Sigmoid colon (tissue), 7 donors: ENCODE measurements at places on chromosomes 1 and 21.

GRCh38 chr1:166170726-166171125, 3.9 kb upstream of the FAM78B start:
- DNase-seq = no peak

- peak; percentile 22 for DNase-seq
Measured at GRCh38 chr1:7408771-7409150, 362.3 kb upstream of the VAMP3 start.

- no peak for DNase-seq
Measured at GRCh38 chr21:27776925-27777553, 810.2 kb upstream of the ADAMTS5 start.

DNA sequence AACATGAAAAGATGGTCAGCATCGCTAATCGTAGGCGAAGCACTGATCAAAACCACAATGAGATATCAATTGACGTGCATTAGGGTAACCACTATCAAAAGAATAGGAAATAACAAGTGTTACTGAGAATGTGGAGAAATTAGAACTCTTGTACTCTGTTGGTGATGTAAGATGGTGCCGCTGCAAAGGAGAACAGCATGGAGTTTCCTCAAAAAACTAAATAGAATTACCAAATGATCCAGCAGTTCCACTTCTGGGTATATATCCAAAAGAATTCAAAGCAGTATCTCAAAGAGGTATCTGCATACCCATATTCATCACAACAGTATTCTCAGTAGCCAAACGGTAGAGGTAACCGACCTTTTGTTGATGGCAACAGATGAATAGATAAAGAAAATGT, 8.3 kb upstream of the CD101 start:
- DNase-seq = no peak

GRCh38 chr1:214021321-214021720, 33.5 kb downstream of the PROX1 start:
- DNase-seq = no peak

- no peak for DNase-seq
Measured at GRCh38 chr1:186183970-186184628, 191.0 kb downstream of the TPR start.

DNA sequence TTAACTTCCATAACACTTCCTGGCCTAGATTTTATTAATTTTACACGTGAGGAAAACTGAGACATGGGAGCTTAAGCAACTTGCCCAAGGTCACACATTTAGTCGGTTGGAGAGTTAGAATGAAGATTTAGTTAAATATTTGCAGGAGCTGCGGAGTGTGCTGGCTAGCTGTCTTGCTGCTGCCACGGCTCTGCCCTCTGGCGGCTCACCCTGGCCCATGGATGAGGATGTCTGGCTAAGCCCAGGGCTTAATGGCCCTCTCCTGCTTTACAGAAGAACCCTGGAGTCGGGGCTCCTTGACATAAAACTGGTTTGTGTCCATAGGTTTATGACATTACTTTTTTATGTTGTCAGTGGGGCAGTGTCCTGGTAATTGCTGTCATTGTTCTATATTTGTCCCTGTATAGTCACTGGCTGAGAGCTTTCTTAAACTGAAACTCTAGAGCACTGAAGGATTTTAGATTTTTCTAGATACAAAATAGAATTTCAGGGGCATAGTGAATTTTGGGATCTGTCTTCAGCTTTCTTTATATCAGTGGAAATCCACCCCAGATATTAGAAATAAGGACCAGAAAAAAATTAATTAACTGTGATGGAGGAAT, 88.9 kb upstream of the WLS start:
- DNase-seq = peak; percentile 87
